SK-N-SH (cell line): ENCODE measurements at places on chromosomes 3 and 15. TPM values are rescaled to one million over a fixed set of nuclear protein-coding genes. Genes with fewer than 3 reads are reported as not detected.

C3orf85 gene
- not detected in 2 replicates for polyA plus RNA-seq

CCDC51 gene
- polyA plus RNA-seq = 24.2 and 29.6 TPM in 2 replicates

THRB gene
- polyA plus RNA-seq = 0.02 and 0.08 TPM in 2 replicates

SAMMSON gene
- polyA plus RNA-seq = not detected in 2 replicates

NR2E3 gene
- polyA plus RNA-seq = 0.16 and 0.18 TPM in 2 replicates
